HTR-8/SVneo (cell line): ENCODE measurements at places on chromosomes 6 and 20.

GRCh38 chr20:47704746-47705496 lies 80.4 kb downstream of the SULF2 start:
- no peak for DNase-seq

DNA sequence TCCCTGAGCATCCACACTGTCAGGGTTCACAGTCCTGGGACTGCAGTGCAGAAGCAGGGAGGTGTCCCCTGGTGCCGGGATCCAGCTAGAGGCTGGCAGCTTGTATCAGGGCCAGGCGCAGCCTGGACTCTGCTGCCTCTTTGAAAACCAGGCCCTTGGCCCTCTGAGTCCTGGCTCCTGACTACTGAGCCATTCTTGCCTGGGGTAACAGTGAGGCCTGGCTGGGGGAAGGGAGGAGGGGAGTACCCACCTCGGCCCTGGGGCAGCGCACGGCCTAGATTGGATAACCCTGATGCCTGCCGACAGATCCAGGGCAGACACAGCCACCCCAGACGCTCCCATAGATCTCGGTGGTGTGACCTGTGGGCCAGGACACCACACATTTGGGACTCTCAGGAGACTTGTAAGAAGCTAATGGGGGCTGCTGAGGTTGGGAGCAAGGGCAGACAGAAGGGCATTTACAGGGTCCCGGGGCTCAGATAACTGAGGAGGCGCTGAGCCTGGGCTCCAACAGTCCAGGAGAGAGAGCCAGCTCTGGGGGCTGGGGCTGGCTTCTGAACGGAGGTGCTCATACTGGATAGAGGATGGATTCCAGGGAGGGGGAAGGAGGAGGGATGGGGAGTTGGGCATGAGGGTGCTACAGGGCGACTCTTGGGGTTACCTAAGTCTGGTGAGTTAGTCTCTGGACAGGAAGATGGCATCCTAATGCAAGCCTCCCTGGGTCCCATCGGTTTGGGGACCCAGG lies 30.5 kb downstream of the SPDEF start:
- no peak for DNase-seq

DNA sequence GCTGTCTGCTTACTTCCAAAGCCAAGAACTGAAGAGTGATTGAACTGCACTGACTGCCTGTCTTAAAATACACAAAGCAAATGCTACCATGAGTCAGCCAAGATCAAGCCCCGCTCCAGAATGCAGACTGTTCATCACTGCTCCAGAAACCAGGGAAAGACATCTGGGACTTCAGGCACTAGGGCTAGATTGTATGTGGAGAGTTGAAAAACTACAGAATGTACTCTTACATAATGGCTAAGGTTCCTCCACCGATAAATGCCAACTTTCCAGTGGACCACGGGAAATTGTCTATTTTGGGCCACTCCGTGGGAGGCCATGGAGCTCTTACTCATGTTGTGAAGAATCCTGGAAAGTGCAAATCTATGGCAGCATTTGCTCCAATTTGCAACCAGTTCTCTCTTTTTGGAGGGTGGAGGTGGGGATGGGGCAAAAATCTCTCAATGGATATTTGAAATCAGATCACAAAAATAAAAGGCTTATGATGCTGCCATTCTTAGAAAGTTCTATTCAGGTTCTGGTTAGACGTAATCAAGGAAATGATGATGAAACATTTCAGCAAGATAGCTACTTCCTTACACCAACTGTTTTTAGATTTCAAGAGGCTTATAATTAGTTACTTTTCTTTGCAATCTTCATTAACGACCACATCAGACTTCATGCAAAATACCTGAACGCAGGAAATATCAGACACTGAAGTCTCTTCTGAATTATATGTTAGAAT lies 11.8 kb upstream of the CAP2 start:
- DNase-seq = no peak

DNA sequence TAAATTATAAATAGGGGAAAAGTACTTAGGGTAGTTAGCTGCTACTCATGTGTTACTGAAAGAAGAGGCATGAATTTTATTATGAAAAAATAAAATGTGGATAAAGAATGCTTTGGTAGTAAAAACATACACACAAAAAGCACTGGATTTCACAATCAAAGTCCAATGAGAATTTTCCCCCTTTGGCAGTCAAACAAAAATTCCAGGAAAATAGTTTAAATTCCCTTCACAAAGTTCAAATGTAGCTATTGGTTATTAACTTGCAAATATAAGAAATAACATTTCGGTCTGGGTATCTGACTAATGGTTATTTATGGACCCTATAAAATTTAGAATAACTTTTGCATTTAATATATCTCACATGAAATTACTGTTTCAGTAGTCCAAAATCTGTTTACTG lies 210.4 kb downstream of the FOXC1 start:
- no peak for DNase-seq

- DNase-seq = no peak
These were observed 140.4 kb upstream of the CENPW start for GRCh38 chr6:126199466-126199865.

- DNase-seq = peak; percentile 4
These were observed 68.8 kb downstream of the EYS start for GRCh38 chr6:65638047-65638831.

DNA sequence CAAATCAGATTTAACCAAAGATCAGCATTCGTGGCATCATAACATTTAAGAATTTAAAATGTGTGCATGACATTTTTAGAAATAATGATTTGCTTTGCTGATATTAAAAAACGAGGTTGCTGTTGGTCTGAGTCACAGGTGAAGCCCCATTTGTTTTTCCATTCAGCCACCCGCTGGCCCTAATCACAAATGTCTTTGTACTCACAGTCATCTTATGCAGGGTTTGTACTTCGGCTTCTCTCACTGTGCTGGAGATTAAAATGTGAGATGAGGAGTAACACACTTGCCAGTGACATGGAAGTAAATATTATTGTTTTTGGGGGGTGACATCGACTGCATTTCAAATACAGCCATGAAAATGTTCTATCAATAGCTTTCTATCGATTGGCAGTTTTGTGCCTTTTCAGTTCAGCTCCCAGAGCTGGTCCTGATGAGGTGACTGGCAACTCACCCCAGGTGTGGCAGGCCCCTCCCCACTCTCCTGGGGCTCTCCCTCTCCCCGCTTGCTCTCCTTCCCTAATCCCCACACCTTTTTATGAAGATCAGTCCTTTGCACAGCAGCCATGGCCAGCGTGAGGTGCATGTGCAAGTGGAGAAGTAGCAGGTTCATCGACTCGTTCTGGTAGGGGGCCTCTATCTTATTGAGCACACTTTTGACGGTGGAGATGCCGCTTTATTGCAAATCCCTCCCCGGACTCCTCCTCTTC lies 58.8 kb upstream of the FUCA2 start:
- no peak for DNase-seq

DNA sequence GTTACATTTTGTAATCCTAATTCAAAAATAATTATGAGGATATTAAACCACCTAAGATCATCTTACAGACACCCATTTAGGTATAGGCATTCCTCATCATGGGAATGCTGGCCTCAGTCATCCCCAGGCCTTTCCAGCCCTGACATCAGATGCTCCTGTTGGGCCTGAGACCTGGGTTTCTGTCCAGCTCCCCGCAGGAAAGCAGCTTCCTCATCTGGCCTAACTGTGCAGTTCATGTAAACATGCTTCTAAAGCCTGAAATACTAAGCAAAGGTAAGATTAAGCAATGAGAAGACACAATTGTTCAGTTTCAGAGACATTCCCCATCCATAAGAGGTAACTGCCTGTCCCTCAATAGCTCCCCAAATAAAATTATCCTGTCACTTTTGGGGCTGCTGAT lies 19.0 kb downstream of the ETV7 start:
- no peak for DNase-seq
